ENCODE measurements at places on chromosomes 4 and X.

- DNase-seq = no peak
These were observed 54.5 kb downstream of the HTRA3 start for GRCh38 chr4:8323947-8324555.

GRCh38 chr4:749698-750666 lies 44.4 kb downstream of the PCGF3 start:
- no peak for DNase-seq

- no peak for DNase-seq
These were observed 39.3 kb upstream of the PRPS2 start for GRCh38 chrX:12751887-12752286.

- no peak for DNase-seq
These were observed 101.3 kb downstream of the RPA4 start for GRCh38 chrX:96985046-96985445.

DNA sequence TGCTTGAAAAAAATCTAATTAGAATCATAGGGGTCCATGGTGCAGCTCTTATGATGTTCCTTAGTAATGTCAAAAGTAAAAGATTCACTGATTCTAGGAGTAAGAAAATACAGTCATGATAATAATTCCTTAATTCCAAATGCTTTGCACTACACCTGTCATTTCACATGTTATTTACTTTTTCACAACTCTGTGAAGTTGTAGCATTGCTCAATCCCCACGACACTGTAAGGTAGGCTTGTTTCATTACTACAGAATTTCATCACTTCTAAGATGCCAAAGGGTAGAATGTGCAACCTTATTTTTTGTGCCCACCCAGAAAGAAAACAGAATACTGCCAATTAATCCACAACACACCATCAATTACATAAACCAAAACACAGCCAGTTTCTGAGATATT lies 46.1 kb upstream of the LNX1 start:
- DNase-seq = no peak

GRCh38 chrX:149881081-149881711 lies at the start of gene MAGEA8:
TSS of gene MAGEA8 (plus strand) at chrX:149881183. CDS start at chrX:149884273, 3,090 bp downstream.
- no peak for DNase-seq

- DNase-seq = no peak
These were observed 904.2 kb downstream of the STPG2 start for GRCh38 chr4:97238956-97239666.

- DNase-seq = no peak
These were observed 60.5 kb downstream of the TMA16 start for GRCh38 chr4:163554870-163555465.

DNA sequence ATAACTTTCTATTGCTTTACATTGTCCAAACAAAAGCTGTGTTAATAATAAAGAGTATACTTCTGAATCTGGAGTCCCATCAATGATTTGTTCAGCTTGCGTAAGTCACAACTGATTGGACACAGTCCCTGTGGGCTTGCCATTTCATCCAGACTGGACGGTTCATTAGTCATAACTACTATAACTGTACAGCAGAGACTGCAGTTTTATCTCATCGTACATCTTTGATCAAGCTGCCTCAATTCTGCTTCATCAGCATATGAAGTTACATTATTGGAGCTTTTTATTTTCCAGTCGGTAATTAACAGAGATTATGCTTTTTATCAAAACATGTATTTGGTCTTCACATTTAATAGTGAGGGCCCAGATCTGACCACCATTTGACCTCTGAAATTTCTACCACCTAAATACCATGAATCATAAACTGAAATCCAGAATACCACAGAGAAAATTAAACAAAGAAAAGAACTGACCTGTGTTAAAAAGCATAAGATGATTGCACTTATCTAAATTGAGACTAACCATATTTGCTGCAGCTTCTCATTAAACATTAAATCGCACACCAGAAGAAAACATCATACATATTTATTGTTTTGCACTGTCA lies 12.5 kb upstream of the MAB21L2 start:
- DNase-seq = no peak

DNA sequence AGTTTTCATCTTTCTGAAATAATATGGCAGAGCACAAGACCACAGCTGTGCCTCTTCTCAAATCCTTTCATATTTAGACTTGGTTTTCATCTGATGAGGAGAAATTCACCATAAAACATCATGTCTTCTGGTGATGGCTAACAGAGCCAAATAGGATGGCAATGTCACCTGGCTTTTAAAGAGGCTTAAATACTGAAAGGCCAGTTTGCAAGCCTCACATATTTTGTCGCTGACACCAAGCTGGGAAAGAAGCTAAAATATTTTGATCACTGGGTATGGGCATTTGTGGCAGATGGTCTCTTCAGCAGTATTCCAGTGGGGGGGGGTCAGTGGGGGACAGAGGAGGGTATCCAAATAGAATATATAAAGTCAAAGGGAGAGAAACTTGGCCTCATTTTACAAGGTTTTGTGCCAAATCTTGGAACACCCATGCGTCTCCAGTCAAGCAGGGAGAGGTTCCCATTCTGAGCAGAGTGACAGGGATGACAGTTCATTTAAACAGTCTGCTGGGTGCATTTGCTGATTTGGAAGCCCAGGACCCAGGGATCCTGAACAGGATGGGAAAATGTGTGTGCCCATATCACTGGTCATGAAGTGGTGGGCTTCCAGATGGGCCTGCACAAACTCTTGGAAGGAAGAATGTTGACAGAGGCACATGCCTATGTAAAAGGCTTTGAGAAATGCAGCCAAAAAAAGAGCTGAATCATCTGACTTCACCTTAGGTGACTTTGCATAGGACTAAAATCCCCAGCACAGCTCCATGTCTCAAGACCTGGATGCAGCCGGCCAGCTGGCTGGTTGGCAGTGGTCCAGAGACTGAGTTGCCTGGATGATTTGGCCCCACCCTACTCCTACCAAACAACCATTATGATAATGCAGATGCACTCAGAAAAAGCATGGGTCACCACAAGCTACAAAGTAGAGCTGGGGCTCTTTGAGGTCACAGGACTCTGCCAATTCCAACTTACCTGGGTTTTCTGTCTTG lies 484.4 kb upstream of the NR3C2 start:
- DNase-seq = no peak

GRCh38 chr4:6556263-6556662 lies 18.7 kb upstream of the MAN2B2 start:
- no peak for DNase-seq

DNA sequence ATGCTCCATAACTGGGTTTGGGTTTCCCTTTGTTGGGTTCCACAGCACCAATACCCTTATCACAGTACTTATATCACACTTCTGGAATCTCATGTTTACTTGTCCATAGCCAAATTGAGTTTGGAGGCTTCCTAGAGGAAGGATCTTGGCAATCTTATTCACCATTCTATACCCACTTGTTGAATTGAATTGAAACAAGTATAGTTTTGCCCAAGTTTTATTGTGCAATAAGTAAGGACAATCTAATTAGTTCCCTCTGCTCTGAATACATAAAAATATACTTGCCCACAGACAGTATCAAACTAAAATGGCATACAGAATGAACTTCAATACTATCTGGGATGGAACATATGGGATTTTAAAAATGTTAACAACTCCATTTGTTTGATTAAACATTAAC lies 40.3 kb downstream of the SEC31A start:
- no peak for DNase-seq

DNA sequence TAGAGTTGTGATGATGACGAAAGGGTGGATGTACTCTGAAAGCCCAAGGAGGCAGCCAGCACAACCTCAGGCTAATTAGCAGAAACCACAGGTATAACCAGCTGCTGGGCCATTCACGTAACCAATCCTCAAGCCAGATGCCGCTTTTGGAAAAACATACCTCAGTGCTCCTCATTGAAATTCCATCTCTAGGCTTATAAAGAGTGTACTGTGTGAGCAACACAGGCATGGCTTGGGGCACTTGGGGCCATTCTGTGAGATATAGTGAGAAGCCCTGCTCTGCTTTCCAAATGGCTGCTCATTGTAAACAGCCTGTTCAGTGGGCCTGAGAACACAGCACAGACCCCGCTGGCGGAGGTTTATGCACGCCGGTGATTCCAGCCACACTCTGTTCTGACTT lies 182.1 kb upstream of the HHIP start:
- no peak for DNase-seq

- DNase-seq = no peak
These were observed 879.2 kb upstream of the IGFBP7 start for GRCh38 chr4:57989430-57989829.

- DNase-seq = no peak
These were observed 140.5 kb downstream of the GRIA3 start for GRCh38 chrX:123324625-123325024.

Measured in NCI-H345 (cell line).